Activated T-helper 9 cell treated with anti-CD3 and anti-CD28 coated beads, Interleukin-2, amount 50 U/mL, for 16 hours (primary cell): ENCODE measurements at places on chromosomes 11 and 22.

- DNase-seq: no peak
Observed at GRCh38 chr11:126318574-126319373, 14.9 kb downstream of the DCPS start.

DNA sequence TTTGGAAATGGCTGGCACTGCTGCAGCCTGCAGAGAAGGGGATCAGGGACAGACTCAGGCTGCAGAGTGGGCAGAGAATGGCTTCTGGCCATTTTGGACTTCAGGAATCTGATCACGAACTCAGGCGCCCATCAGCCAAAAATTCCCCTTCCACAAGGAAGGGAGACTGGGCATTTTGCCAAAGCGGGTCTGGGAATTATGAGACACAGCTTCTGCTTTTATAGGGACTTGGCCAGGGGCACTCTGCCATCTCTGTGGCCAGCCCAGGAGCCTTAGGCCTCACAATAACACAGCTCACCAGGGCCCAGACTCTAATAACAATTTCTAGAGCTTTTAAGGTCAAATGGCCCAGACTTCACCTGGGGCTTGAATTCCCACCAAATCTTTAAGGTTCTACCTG is 74.7 kb downstream of the CHST1 start:
- DNase-seq: no peak

DNA sequence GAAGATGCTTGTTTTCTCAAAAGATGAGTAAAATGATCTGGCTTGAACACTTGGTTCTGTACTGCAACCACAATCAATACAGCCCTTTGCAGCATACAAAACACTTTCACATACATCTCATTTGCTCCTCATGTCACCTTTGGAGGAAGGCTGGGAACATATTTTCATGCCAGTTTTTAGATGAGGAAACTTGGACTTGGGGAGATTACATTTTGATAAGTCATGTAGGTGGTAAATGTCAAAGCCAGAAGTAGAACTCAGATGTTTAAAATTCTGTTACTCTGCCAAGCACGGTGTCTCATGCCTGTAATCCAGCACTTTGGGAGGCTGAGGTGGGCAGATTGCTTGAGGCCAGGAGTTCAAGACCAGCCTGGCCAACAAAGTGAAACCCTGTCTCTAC is 121.8 kb downstream of the MICAL2 start:
- no peak for DNase-seq

DNA sequence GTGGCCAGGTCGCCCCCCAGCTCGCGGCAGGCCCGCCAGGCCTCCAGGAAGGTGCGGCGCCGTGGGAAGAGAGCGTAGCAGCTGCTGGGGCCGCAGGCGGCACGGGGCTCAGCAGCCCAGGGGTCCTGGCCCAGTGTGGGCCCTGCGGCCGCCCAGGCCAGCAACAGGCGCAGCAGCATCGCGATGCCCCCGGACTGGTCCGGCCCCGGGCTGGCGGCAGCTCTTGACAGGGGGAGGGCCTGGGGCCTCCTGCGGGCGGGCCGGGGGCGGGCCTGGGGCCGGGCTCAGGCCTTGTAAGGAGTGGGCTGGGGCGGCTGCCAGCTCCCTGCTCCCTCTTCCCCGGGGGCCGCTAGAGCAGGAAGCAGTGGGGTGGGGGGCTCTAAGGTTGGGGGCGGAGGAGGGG is at the start of gene CD248:
Gene CD248 (minus strand): TSS at position 196 of the 403 bp plus-strand sequence. CDS start 17 bp downstream, at position 179.
- no peak for DNase-seq

GRCh38 chr11:59647245-59647980 is 21.4 kb downstream of the PATL1 start:
- no peak for DNase-seq

DNA sequence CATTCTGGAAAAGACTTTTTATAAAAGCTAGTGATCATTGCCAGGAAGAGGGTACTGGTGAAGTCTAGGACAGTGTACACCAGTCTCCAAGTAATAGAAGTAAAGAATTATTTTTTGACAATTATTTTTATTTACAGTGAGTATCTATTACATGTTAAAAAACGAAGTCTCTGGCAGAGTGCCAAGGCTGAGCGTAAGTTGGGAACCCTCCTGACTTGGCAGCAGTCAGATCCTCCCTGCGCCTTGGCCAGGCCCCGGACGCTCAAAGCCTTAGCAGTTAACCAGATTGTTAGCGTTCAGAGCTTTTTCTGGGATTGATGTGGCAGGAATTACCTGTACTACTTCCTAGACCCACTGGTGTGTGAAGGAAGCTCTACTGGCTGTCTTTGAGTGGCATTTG is 38.1 kb upstream of the CTTN start:
- DNase-seq: no peak

- no peak for DNase-seq
Observed at GRCh38 chr11:130612291-130612851, 163.9 kb downstream of the ADAMTS15 start.

GRCh38 chr22:32216911-32217310 is 12.0 kb upstream of the RFPL2 start:
- DNase-seq: no peak

DNA sequence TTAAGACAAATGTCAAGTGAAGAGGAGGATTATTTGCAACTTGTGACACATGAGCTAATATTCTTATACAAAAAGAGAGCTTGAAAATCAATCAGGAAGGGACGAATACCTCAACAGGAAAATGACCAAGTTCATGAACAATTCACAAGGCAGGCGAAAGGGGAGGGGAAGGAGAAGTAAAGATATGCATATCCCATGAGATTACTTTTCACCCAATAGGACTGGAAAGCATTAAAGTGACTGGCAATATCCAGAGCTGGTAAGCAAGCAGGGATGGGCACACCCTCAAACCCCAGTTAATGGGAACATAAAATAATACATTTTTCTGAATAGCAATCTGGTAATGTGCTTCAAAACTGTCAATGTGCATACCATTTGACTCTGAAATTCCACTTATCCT is 129.5 kb downstream of the SLC1A2 start:
- DNase-seq: no peak

DNA sequence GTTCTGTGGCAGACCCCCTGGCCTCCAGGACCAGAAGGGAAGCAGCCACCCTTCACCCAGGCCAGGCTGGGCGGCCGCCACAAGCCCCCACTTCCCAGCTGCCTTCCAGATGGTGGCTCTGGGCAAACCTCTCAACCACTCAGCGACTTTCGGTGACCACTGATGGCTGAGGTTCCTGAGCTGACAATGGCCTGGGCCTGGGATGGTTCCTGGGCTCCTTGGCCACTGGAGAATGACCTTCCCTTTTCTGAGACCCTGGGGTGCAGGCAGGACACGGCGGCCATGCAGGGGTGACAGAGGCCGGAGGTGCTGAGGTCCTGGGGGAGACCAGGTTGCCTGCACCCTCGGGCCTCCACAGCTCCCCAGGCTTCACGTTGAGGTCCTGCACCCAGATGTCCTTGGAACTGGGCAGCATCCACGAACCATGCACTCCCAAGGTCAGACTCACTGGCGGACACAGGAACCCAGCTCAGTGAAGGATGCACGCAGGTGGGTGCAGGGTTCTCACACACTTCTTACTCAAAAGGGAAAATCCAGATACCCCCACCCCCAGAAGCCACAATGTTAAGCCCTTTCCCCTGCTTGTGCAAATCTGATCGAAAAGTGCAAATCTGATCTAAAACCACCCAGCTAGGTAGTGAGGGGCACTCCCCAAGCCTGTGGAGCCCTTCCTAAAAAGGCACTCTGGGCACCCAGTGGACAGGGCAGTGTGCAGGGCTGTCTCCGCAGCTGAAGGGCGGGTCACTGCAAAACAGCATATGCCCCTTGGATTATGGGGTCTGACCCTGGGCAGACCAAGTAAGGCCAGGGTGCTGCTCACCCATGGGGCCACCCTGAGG is 13.9 kb upstream of the PHLDA2 start:
- no peak for DNase-seq

DNA sequence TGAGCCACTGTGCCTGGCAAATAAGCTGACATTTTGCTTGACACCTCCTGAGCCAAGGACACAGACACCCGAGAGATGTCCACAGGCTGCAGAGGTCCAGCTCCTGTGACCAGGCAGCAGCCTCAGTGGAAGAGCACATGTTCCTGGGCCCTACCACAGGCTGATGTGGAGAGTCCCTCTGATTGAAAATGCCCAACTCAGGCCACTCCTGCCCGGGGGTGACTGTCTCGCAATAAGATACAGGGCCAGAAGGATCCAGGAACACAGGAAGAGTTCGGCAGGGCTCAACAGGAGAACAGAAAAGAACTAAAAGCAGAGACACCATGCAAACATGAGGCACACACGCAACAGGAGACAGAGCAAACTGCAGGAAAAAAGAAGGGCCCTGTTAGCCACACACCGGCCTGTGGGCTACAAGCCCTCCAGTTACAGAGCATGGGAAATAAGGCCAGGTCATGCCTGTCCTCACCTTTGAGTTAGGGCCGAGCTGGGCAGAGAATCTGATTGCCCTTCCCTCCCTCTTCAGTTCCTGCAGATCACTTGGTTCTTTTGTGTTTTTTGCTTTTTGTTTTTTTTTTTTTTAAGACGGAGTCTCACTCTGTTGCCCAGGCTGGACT is 28.3 kb upstream of the MALAT1 start:
- no peak for DNase-seq

GRCh38 chr11:65906602-65907001 is 6.4 kb upstream of the FOSL1 start:
- DNase-seq: no peak

GRCh38 chr11:80365076-80365725 is 924.4 kb upstream of the TENM4 start:
- DNase-seq: no peak

DNA sequence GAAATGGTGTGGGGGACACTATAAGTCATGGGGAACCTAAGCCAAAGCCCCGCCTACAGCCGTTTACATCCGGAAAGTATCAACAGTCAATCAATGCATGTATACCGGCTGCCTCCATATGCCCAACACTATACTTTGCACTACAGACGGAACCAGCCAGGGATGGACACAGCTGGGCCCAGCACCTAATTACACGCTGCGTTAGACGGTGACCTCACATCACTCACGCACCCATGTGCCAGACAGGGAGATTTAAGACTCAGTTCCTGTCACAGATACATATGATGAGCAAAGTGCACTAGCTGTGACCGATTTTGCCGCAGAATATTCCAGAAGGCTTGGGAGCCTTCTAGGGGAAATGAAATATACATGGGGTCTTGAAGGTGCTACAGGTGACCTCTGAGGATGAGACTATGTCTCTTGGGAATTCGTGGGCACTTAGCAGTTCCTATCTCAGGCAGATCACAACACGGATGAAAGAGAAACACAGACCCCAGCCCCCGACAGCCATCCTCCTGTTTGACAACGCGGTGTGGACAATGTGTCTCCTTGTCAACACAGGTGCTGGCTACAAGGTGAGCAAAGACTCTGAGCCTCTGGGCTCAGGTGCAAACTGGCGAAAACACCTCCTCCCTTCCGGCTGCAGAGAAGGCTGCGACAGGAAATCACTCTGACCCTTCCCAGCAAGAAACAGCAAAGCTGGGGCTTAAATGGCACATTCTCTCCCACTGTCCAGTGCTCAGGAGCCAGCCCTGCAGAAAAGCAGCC is 8.0 kb downstream of the AHNAK start:
- DNase-seq: no peak

DNA sequence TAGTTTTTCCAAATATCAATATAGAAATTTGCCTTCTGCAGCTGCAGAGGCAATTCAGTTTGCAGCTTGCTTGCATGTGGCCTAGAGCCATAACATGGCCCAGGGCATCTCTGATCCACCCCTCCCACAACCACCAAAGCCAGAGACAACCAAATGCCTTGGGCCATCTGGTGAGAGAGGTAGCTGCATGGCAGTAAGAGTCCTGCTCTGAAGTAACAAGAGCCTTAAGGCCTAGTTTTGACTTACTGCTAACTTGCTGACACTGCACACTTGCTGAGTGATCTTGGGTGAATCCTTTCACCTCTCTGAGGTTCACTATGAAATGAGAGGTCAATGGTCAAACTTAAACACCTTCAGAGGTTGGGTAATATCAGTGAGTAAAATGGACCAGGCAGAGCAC is 4.9 kb upstream of the SPECC1L start:
- DNase-seq: no peak

- no peak for DNase-seq
Observed at GRCh38 chr22:50262460-50262911, 1.0 kb upstream of the MAPK12 start.

GRCh38 chr11:28606930-28607329 is 498.7 kb downstream of the METTL15 start:
- no peak for DNase-seq

DNA sequence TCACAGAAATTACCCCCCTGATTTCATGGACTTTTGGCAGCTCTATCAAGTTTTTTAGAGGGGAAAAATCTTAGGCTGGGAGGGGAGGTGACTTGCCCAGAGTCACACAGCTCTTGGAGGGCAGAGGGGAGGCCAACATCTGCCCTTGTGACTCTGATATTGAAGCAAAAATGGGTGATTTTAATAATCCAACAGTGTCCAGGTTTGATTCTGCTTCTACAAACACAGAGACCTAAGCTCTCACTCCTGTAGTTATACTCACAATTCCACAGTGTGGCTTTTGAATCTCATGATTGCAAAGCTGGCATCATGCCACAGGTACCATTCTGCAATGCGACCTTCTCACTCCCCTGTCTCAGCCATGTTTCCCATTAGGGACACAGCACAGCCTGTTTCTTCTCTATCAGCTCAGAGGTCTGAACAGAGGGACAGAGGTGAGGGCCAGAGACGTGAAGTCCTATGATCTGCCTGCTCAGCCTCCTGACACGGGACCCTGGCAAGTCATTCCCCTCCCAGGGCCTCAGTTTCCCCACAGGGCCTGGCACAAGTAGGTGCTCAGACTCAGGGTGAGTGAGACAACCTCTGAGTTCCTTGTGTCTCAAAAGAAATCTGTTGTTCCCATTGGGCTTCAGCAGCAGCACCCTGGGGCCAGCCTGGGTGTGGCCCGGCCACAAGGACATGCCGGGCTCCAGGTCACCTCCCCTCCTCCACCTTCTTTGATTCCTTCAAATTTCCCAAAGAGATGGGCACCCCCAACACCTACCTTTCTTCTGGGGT is 766 bp downstream of the APOL2 start:
- no peak for DNase-seq

GRCh38 chr22:47178339-47178738 is 415.9 kb downstream of the TBC1D22A start:
- DNase-seq: no peak

- no peak for DNase-seq
Observed at GRCh38 chr22:43090130-43090789, 1.1 kb upstream of the TTLL1 start.

DNA sequence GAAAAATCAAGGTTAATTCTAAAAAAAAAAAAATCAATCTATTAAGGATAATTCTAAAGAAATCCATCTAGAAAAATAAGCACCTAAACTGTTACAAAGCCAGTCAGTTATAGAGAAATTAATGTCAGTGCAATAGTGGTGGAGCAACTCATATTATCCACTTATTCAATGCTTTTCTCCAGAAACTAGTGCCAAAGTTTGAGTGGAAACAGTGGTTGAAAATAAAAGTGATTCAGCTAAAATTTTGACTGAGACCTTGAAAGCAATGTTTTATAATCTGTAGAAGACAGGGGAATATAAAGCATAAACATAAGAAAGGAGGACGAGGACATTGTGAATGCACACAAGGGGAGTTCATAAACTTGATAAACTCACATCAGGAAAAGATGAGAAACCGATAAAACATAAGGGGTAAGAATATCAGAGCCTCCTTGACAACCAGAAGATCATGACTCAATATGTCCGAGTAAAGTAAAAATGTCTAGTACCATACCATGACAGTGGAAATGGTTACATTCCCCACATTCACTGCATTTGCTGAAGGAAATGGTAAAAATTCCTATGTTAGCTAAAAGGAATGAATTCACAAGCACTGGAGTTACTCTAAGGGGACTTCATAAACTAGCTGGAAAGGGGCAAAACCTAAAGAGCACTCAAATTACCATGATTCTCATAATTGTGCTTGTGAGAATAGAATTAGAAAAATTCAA is 58.7 kb upstream of the SLC5A12 start:
- no peak for DNase-seq

GRCh38 chr11:100719362-100719761 is 32.3 kb downstream of the ARHGAP42 start:
- DNase-seq: no peak
